NCI-H524 treated with DMSO at 0.1 percent for 48 hours (cell line): ENCODE measurements at places on chromosomes 3 and 15.

- DNase-seq = no peak
These were observed 111.8 kb downstream of the ASB7 start for GRCh38 chr15:100714034-100714748.

GRCh38 chr3:140579260-140579659 is 98.6 kb upstream of the TRIM42 start:
- DNase-seq = no peak

DNA sequence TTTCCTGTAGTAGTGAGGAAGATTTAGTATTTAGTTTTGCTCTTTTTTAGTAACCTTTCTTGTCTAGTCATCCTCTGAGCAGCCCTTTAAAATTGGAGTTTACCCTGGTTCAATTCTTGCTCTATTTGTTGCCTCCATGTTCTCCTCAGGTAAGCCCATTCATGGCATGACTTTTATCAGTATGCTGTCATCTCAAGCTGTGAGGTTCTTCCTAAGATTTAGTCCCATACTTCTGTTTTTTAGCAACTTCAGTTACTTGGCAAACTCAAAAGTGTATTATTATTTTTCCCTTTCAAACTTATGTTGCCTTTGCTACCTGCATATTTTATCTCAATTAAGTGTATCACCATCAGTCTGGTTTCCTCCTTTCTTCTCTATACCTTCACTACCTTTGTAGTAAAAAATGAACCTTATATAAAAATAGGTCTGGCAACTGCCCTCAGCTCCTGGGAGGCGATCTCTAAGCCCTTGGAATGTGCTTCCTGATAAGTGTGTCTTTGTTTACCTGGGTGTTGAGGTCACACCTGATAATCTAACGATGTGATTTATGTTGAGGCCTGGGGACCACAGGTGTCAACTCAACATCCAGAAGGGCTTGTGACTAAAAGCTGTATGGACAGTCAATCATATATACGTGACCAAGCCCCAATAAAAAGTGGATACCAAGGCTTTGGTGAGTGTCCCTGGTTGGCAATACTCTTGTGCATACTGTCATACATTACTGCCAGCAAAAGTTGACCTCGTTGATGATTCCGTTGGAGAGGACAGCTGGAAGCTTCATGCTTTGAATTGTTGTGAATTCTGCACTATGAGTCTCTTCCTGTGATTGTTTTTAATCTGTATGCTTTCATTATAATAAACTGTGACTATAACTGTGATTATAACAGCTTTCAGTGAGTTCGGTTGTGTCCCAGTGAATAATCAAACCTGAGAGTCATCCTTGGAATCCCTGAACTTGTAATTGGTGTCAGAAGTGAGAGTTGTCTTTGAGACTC is 3.9 kb downstream of the NSUN3 start:
- DNase-seq = no peak

DNA sequence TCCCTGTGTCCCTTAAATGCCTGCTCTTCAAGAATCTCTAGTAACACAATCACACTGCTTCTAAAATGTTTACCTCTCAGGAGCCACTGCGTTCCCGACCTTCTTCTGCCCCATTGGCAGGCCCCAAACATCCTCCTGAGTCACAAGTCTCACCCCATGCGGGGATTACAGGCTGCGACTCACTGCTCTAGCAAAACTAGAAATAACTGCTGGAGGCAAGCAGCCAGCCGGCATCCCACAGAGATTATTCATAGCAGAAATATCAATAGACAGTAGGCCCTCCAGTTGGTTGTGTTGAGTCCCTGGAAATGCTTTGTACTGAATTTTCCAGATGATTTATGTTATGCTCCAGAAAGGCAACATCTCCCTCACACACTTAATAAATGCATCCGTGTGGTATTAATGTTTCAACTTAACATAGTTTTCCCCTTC is 64.8 kb downstream of the RFTN1 start:
- no peak for DNase-seq
